ENCODE measurements at places on chromosomes 5 and 9.
A peak's percentile ranks its signal among the peaks of the same experiment; 100 is the strongest.

DNA sequence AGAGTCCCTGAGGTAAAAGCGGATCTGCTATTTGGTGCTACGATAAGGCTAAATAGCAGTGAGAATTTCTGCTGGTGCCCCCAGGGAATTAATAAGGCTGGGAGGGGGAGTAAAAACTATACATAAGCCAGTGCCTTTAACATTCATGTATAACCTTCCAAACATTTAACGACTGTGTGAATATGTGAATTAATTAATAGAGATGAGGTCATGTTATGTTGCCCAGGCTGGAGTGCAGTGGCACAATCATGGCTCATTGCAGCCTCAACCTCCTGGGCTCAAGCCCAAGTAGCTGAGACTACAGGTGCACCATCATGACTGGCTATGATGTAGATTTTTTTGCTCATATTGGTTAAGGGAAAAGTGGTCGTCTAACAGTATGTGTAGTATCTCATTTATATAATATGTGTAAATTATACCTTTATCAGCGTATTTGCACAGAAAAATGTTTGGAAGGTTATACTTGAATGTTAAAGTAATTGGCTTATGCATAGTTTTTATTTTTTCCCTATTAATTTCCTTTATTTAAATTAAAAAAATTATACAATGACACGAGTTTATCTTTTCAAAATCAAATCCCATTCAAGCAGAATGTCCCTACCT is 64.6 kb downstream of the EHMT1 start:
- DNase-seq: no peak

DNA sequence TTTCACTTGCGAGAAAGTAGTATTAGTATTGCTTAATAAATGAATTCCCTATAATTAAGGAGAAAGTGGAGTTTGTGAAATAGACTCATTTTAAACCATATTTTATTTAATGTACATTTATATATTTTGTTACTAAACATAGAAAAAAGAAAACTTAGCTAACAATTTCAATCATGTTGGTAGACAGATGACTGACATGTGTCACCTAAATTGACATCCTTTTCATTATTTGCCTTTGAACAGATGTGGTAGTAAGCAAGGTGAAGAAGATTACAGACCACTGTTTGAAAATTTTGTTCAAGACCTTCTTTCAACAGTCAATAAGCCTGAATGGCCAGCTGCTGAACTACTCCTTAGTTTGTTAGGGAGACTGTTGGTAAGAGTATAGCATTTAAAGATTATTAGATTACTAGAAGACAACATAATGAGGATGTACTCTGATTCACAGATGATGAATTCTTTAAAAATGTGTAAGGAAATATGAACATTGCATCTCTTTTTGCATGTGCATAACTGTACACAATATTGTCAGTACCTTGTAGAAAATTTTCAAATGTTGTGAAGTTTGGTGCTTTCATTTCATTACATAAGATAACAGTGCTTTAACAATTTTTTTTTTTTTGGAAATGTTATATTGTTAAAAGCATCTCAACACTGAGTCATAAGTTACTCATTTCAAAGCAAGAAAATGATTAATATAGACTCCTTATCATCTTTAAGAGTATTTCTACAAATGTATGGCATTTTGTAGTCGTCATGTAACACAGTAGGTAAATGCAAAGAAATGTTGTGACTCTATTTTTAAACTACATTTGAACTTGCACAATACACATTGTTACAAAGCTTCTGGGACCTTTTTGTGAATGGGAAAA is 139.5 kb downstream of the NIPBL start:
- DNase-seq: no peak

DNA sequence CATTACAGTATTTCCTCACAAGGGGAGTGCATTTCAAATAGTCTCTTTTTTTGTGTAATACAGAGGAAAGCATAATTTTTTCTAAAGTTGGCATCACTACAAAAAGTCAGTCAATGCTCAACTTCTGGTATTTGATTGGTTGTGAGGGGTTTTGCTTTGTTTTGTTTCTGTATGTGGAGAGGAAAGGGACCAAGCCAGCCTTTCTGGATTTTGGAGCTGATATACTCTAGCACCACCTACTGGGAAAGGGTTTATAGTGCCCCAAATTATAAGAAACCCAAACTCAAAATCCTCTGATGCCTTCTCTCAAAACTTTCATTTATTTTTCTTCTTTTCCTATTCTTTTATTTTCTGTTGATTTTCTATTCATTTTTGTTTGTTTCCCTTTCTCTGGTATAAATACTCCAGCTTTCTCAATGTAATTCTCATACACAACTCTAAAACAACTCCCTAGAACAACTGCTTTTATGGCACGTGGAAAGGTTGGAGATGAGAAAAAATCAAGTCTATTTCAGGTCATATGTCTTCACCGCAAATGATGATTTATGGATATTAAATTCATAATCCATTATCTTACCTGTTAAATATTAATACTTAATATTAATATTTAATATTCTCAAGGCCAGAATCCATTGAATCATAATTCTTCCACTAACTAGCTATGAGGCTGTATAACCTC is 69.5 kb upstream of the ANXA1 start:
- peak; percentile 12 for DNase-seq

DNA sequence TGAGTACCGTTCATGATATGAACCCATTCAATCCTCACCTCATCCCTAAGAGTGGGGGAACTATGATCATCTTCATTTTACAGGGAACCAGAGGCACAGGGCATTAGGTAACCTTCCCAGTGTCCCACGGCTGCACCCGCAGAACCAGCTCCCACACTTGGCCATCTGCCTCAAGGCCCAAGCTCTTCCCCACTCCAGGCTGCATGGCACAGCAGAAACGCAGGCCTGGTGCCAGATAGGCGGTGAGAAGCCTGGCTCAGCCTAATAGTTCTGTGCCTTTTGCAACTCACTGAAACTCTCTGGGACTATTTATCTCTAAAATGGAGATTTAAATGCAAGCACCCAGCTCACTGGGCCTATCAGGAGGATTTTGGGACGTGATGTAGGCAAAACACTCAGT is 90.8 kb upstream of the ZNF618 start:
- DNase-seq: no peak

GRCh38 chr5:44275908-44276307 is 113.3 kb downstream of the FGF10 start:
- DNase-seq: no peak

GRCh38 chr5:79621056-79621455 is 8.8 kb downstream of the TENT2 start:
- DNase-seq: peak; percentile 48

DNA sequence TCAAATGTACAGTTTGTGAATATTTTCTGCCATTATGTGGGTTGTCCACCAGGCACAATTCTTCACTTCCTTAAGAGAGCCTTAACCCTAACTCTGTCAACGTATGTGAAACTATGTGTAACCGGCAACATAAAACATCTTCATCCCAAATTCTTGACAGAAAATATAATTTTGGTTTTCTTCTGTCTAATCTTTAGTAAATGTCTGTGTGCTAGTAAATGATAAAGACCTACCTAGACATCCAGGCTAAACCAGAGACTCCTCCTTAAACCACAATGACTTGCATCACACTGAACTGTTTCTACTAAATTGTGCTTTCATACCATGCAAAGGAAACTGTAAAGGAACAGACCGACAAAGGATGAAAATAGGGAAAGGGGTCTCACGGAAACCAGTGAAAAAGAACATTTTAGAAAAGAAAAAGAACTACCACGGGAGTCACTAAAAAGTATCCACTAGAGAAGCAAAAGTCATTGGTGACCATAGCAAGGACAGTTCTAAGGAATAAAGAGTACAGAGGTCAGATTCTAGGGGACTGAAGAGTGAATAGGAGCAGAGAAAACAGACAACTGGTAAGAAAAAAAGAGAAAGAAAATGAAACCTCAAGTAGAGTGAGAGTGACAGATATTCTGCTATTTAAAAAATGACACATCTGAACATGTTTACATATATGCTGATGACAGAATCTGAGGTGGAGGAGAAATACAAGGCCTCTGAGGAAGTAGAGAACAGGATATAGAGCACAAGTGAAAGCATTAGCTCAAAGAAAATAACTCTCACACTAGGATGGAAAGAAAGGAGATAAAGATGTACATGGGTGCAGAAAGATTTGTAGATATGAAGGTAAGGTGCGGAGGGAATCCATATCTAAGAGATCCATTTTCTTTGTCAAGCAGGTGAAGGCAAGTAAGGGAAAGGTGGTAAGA is 49.4 kb downstream of the FNIP1 start:
- DNase-seq: no peak

DNA sequence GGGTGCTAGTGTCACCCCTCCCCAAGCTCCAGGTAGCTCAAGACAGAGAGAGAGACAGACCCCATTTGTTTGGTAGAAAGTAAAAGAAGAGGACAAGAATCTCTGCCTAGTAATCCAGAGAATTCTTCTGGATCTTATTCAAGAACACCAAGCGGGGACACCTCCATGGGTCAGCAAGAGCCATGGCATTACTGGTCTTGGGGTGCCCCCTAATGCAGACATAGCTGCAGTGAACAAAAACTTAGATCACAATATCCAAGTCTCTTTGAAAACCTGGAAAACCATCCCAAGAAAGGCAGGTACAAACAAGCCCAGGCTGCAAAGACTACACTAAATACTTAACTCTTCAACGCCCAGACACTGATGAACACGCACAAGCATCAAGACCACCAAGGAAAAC is 29.9 kb upstream of the PDE4D start:
- no peak for DNase-seq

DNA sequence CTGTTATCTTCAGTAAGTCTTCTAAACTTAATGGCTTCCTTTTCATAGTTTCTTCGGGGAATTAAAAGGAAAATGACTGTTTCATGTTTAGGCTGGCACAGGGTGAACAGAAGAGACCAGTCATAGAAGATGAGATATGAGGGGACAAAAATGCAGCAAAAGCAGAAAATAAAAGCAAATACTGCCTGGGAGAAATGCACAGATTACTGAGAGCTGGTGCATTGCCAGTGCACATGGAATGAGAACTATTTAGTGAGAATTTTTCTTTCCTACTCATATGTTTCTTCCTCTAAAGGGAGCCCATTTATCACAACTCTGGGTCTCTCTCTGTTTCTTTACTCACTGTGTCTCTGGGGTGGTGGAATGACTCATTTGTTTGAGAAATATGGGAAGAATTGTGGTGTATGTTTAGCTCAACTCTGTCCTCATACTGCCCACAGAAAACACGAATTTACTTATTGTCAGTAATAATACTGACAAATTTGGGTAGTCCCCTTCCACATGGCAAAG is 25.9 kb upstream of the ANKRD55 start:
- peak; percentile 90 for DNase-seq

DNA sequence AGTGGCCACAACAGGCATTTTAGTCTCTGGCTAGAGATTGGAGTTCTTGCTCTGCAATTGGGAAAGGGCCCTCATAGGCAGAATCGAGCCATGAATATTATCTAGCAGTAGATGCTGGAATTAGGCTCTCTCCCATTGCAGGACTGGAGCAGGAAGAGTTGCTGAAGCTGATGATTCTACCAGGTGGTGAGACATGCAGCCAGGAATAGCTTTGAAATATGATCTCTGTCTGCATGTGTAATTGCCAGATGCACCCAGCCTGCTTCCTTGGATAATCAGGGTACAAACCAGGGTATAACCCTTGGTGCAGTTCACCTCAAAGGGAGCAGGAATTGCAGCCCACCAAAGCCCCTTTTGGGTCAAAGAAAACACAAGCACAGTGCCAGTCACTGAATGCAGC is 211.4 kb upstream of the FTMT start:
- no peak for DNase-seq

- DNase-seq: no peak
Measured at GRCh38 chr9:134628354-134628736, 13.3 kb upstream of the COL5A1 start.

- DNase-seq: no peak
Measured at GRCh38 chr5:177361418-177362291, 3.9 kb downstream of the RGS14 start.

DNA sequence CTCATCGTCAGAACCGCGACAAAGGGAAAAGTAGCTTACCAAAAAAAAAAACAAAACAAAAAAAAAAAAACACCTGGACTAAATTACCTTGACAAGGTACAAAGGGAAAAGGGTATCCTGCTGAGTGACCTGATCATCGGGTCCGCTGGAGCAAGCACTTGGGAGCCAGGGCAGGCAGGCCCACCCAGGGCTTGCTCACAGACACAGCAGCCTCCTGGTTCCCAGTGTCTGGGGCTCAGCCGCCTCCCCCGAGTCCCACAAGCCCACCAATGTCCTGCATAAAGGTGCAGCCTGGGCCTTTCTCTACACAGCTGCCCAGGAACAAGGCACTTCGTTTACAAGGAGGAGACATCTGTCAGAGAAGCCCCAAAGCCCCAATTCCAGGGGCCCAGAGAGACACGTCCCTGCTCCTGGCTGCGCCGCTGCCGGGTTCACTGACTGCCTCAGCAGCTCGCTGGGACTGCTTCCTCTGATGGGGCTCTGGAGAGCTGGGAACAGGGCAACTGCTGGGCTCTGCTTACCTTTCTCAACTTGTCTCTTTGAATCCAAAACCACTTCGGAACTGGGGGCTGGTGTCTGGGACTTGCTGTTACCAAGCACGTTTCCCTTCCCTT is 63.4 kb downstream of the GOLM1 start:
- no peak for DNase-seq

DNA sequence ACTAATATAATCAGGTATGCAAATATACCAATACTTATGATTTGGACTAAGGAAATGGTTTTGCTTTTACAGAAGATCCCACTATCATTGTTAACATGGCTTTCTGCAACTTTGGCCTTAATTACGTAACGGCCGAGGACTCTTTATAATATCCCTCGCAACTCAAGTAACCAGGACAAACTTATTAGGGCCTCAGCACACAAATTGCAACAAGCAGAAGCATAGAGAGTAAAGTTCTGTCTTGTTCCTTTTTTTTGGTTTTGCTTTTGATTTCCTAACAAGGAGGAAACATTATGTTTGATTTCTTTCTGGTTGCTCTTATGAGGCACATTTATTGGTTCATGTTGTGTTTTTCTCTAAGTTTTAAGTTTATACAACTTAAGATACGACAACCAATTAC is 60.4 kb downstream of the RORB start:
- DNase-seq: no peak

DNA sequence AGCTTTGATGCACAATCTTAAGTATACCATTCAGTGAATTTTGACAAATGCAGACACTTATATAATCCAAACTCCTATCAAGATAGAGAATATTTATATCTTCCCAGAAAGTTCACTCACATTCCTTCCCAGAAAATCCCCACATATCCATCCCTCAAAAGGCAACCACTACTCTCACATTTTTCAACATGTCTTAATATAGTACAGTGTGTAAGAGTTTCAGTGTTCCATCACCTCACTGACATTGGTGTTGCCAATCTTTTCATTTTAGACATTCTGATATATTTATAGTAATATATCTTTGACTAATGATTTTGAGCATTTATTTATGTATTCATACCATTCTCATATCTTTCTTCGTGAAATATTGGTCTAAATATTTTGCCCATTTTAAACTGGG is 38.1 kb upstream of the JAK2 start:
- DNase-seq: no peak

DNA sequence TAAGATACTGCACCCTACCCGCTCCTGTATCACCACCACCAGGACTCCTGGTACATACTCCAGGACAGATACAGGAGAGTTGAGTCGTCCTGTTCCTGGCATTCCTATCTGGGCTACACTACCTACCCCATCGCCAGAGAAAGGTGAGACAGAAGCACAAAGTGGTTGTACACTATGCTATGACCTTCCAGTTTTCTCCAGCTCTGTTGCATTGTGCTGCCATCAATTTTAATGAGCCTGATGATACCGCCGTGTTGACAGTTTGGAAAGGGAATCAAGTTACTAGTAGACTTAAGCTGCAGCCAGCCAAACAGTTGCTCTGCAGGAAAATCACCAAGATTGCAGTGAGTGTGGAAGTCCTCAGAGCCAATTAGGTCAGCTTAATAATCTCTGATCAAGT is 35.2 kb downstream of the ANP32B start:
- no peak for DNase-seq

GRCh38 chr5:176994460-176995121 is 12.0 kb downstream of the UIMC1 start:
- DNase-seq: no peak
